ENCODE measurements at places on chromosomes 6 and 20.

DNA sequence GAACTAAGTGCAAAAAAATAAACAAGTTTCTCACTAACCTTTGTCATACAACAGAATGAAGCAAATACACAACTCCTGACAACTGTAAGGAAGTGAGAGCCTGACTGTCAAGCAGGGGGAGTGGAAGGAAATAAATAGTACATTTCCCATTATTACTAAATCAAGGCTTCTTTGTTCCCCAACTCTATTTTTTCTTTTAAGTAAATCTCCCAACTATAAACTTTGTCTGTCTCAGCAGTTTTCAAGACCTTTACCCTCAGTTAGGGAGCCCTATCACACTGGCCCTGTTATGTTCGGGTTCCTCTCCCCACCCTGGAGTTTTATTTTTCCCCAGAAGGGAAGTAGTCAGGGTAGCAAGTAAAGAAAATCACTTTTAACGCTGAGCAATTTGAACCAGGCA, 24.1 kb upstream of the IPCEF1 start:
- DNase-seq, result no peak

GRCh38 chr20:34540596-34541263, 17.8 kb upstream of the MAP1LC3A start:
- no peak for DNase-seq

- DNase-seq, result no peak
These were observed 201.8 kb downstream of the SASH1 start for GRCh38 chr6:148544421-148544820.

DNA sequence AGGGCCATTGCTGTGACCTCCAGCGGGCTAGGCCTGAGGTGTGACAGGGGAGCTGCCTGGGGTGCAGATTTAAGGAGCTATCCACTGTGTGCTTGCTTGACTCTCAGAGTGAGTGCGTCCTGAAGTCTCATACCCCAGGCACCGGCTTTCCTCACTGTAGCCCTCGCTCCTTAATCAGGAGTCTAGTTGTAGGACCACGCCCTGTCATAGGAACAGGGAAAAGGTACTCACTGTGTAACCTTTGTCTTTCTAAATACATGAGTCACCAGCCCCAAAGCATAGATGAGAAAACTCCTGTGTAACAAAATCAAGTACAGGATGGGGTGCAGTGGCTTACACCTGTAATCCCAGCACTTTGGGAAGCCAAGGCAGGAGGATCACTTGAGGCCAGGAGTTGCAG, 141.7 kb downstream of the TMEM242 start:
- DNase-seq, result no peak

DNA sequence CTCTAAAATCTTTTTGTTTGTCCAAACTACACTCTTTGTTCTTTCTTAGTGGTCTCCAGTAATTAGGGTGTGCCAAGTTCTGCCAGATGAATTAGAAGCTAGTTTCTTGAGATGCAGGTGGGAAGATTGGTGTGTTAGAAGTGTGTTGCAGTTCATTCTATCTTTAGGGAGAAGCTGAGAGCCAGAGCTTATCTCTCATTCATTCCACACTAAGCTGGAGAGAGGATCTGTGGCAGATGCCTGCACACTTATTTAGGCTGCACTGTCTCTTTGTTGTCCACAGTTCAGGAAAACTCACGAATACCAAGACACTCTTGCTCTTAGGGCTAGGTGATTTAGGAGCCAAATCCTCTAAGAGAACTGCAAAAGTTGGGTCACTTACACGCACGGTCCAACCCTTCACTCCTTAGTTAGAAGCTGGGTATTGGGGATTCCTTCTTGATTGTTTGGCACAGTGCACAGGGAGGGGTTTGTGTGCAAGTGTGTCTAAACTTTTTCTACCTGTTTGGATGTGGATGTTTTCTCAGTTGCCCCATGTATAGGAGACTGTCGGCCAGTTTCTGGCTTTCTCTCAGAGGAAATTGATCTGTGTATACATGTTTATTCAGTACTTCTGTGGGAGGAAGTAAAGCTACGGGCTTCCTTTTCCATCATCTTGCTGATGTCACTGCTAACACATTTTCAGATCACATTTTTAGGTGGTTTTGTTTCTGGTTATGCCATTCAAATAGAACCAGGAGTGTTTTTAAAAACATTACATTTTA, 49.5 kb downstream of the SMAP1 start:
- DNase-seq, result peak; percentile 41

DNA sequence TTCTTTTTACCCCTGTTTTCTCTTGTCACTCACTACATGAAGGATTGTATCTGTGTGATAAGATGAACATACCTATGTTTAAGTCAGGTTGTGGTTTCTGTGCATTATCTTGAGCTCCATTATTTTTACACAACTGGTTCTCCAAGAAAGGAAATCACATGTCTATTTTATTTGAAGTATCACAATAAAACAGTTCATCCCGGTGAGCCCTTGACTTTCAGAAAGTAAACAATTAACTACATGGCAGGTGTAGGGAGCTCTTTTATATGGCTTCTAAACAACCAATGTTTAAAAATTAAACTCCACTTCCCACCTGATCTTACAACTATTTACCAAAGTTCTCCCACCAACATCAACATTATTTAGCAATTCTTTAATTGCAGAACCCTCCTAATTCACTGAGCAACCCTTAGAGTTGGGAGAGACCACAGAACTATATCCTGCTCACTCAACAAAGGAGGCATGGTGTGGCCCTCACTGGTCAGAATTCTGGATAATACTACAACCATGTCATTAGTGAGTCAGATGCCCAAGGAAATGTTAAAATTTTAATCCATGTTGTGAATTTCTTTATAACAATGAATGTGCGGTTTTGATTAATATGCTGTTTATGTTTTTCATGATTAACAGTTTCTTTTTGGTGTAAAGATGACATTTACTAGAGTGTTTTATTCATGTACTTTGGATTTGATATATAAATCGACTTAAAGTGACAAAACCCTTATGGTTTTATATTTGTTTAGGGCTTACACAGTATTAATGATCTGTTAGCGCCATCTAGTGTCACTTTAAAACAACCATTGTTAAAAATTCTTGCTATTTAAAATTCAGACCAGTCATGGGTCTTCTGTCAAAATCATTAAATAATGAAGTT, 50.0 kb upstream of the SCGN start:
- DNase-seq, result peak; percentile 55

GRCh38 chr6:68901044-68901443, 266.0 kb downstream of the ADGRB3 start:
- no peak for DNase-seq

DNA sequence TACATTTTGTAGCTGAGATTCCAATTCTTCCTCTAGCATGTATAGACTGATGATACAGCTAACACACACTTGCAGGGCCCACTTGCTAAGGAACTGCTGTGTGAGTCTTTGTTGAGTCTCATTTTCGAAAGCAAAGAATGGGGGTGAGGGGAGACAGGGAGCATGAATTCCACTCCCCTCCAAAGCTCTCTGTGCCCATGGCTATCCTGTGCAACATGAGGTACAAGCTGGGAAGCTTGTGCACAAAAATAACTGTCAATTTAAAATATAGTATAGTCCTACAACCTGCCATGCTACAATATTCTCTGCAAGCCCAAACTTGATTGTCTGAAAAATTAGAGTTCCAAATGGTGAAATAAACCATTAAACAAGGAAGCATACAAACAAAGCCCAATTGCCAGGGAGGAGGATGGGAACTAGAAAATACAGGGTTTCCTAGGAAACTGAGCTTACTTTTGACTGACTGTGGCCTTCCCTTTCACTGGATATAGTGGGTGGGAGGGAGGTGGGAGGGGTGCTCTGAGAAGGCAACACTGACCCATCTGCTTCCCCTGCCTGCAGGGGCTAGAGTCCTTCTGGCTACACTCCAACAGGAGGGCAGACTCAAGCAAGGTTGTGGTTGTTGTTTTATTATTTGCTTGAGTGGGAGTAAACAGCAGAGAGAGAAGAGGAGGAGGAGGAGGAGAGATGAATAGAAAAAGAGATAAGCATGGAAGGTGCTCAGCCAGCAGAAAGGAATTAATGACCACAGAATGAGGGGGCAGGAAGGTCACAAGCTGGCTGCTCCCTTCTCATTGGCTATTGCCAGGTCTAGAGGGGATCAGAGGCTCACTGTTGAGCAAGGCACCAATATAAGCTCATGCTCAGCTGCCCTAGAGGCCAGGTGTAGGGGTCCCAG, 84.6 kb downstream of the FYN start:
- no peak for DNase-seq

GRCh38 chr6:160882006-160882405, 109.6 kb upstream of the MAP3K4 start:
- DNase-seq, result no peak

DNA sequence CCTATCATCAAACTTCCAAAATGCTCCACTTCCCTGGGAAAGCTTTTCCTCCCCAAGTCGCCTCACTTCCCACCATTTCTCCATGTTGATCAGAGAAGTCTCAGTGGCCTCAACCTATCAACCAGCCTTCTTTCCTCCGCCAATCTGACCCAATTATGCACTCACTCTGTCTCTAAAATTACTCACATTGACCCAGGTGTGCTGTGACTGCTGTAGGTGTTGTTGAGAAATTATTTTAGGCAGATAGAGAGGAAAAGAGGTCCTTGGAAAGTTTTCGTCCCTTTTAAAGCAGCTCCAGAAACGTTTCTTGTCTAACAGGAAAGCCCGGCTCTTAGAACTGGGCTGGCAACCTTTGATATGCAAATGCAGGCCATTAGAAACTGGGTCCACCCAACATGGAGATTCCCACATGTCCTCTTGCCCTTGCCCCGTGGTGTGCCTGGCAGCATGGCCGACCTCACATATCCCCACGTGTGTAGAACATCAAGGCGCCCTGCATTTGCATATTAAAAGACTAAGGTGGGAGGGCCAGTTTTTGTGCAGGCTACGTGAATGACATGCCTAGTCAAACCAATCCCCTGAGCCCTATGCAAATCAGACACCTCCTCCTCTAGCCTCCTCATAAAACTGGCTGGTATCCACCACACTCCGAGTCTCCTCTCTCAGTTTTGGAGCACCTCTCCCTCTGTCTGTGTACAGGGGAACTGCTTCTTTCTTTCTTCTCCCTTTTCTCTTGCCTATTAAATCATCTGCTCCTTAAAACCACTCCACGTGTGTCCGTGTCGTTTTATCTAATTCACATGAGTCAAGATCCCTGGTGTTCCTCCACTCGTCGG, 12.9 kb downstream of the IPCEF1 start:
- no peak for DNase-seq

- peak; percentile 90 for DNase-seq
These were observed 92.0 kb upstream of the PRDM1 start for GRCh38 chr6:105994118-105994590.

DNA sequence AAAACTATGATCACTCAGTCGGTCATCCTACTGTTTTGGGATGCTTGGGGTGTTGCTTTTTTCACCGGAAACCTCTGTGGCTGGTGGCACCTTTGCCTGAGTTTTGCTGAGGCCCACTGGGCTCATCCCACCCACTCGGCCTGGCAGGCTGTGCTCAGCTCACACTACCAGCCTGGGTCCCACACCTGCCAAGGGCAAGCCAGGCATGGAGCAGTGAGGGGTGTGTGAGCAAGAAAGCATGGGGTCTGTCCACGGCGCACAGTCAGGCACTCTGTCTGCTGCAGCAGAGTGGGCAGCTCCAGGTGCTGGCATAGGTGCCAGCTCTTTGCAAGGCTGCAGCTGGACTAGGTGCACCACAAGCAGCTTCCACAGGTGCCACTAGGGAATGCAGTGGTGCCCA, 91.7 kb downstream of the TBXT start:
- DNase-seq, result no peak

- peak; percentile 56 for DNase-seq
These were observed 83.9 kb upstream of the DUSP22 start for GRCh38 chr6:208364-208763.

DNA sequence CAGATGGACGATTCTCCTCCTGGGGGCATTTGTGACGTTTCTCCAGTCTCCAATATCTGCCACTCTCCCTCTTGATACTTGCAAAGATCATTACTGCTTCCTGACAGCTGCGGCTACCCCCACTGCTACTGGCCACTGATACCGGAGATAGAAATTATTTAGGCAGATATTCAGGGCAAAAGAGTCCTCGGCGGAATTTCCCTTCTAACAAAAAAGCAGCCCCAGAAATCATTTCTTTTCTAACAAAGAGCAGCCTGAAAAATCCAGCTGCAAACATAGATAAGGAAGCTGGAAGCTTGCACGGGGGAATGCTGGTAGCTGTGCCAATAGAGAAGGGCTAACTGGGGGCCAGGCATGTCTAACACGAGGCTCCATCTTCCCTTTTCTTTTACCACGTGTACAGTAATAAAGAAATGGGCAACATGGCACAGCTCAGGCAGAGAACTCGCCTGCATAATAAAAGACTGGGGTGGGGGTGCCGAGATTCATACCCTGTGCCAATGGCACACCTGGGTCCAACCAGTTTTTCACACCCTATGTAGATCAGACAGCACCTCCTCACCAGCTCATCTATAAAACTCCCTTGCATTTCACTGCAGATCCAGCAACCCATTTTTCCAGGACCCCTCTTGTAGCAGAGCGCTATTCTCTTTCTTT, 6.1 kb downstream of the TP53RK start:
- DNase-seq, result no peak

DNA sequence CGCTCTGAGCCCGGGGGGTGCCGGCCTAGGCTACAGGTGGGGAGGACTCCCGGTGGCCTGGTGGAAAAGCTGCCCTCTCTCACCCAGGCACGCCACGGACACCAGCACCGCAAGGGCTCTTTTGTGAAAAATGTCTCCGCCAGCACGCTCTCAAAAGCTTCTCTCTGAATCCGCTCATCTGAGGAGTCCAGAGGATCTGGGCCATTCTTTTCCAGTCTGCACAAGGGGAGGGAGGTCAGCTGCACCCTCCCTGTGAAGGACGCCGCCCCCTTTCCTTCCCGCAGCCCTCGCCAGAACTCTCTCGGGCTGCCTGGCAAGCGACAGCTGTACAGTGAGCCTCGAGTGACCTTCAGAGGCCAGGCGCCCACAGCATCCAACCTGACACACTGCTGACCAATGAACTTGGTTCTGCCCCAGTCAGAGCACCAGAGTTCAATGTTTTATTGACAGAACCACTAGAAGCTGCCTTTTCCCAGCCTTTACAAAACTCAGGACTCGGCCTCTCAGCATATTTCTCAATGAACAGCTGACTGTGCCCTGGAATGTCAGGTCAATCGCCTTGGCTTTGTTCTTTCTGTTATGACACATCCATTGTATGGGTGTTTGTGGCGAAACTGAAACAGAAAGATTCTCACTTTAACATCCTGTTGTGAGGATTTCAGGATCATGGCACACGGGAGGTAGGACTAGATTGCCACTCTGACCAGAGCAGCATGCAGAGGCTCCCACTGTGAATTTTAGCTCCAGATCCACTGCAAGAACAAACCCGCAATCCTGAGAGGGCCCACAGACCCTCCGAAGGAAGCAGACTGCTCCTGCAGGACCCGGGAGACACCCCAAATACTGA, 26.7 kb downstream of the SERPINB9 start:
- no peak for DNase-seq

DNA sequence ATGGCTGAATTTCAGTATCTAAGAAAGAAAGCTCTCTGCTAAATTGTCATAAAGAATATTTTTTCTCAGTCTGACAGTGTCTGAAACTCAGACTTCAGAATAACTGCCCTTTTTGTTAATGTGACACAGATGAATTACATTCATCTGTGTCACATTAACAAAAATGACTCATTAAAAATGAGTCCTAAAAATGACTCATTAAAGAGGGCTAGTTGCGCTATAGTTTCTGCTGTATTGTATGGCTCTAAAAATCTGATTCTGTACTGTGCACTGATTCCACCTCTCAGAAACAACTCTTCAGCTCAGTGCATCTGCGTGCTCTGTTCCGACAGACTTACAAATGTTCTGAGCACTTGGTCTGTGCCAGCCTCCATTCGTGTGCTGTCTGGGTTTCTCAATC, 15.0 kb downstream of the RNF114 start:
- DNase-seq, result no peak

All from KBM-7 (cell line).